ENCODE measurements at places on chromosomes 7 and 10.

DNA sequence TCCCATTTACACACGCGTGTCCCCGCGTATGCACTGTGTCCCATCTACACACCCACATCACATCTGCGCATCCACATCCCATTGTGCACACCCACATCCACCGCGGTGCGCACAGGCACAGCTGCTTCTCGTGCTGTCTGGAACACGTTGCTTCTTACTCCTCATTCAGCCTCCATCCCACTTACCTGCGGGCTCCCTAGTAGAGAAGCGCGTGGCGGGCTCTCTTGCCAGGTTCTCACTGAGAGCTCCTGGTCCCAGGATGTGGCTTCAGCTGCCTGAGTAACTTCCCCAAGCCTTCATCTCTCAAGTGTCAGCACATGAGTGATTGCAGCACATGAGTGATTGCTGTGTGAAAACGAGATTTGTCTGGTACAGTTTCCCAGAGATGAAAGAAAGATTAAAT lies 117.8 kb downstream of the TRRAP start:
- no peak for DNase-seq

DNA sequence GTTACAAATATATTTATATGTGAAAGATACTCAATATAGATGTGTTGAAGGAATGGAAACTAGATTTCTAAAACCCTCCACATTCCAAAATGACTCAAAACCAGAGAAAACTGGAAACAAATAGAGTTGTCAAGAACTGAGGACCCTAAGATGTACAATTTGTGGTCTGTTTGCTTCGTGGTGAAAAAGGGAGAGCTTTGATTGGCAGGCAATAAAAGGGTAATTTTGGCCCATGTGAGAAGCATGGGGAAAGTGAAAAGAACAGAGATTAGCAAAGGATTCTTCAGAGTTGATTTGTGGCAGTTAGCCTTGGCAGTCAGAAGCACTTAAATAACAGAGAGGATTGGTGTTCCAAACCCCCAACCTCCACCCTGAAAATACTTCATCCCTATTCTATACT lies 37.1 kb upstream of the DKK1 start:
- no peak for DNase-seq

GRCh38 chr7:108467391-108467790 lies 11.2 kb upstream of the NRCAM start:
- no peak for DNase-seq

DNA sequence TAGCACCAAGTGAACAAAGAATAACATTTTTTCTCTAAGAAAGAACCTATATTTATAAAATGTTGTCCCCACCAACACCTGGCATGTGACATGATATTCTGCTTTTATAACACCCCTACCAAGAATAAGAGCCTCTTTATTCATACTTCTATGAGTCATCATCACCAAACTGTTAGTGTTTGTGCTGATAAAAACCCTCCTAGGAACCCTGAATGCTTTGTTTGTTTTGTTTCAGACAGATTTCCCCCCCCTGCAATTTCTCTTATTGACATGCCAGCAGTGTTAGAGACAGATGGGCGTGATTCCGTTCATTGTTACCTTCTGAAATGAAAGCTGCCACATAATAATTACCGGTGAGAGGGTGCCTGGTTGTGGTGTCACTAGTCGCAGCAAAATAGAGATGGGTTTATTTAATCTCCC lies 651.1 kb downstream of the SORCS1 start:
- no peak for DNase-seq

GRCh38 chr10:22764639-22765038 lies 50.3 kb upstream of the PIP4K2A start:
- DNase-seq, result no peak

DNA sequence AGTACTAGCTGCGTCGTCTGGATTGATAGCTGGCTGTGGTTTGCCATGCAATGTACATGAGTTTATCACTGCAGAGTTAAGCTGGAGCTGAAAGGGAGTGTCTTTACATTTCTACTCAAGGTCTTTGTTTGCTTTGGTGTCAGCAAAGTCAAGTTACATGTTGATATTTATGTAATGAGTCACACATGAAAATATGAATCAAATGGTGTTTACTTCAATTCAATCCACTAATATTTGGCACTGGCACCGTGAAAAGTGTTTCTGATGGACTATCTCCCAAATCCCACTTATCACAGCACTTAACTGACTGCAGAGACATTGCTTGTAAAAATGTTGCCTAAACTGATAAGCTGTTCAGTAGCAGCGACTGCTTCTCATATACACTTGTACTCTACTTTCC lies 395.9 kb downstream of the TFEC start:
- no peak for DNase-seq

DNA sequence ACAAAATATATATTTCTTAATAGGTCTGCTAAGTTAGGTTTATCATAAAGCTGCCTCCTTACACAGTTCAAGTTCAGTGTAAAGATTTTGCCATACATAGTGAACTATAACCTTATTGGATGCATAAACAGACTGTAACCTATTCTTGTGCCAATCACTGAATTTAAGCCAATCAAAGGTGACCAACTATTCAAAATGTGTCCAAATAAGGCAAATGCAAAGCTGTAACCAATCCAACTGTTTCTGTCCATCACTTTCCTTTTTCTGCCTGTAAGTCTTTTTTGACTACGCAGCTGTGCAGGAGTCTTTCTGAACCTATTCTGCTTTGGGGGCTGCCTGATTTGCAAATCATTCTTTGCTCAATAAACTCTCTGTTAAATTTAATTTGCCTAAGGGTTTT lies 11.6 kb upstream of the DNMBP start:
- peak; percentile 32 for DNase-seq

- DNase-seq, result no peak
These were observed 412.1 kb upstream of the CELF2 start for GRCh38 chr10:10605551-10606081.

- no peak for DNase-seq
These were observed 7.0 kb downstream of the GSAP start for GRCh38 chr7:77409005-77409738.

- DNase-seq, result no peak
These were observed 115.1 kb downstream of the RAPGEF5 start for GRCh38 chr7:22241805-22242390.

DNA sequence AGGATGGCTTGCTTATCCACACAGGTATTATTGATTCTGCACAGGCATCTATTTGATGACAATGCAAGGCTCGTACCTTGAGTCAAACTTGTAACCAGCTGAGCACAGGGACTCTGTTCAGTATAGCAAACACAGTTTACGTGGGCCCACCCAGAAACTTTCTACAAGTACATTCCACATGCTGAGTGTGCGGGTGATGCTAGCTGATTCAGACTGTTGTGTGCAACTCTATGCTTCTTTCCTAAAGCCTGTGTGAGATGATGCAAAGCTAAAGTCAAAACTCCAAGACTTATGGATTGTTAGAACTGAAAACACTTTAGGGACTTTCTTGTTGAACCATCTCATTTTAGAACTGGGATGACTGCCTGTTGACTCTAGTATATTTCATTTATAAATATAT lies 21.5 kb upstream of the CALD1 start:
- DNase-seq, result no peak

DNA sequence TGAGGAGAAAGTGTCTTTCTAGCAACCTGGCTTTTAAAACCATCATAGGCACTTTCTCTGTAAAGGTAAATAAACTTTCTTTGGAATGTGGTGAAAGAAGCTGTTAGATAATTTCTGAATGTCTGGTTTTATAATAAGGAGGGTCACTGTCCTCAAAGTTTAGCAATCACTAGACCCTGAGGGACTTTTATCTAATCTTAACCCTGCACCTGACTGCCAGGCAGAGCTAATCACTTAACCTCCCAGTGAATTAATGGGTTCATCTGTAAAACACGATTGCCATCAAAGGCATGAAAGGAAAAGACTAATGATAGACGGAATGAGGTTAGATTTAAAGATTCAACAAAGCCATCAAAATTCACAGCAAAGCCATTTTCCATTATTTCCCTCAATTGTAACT lies 553.8 kb downstream of the GRM8 start:
- DNase-seq, result no peak

DNA sequence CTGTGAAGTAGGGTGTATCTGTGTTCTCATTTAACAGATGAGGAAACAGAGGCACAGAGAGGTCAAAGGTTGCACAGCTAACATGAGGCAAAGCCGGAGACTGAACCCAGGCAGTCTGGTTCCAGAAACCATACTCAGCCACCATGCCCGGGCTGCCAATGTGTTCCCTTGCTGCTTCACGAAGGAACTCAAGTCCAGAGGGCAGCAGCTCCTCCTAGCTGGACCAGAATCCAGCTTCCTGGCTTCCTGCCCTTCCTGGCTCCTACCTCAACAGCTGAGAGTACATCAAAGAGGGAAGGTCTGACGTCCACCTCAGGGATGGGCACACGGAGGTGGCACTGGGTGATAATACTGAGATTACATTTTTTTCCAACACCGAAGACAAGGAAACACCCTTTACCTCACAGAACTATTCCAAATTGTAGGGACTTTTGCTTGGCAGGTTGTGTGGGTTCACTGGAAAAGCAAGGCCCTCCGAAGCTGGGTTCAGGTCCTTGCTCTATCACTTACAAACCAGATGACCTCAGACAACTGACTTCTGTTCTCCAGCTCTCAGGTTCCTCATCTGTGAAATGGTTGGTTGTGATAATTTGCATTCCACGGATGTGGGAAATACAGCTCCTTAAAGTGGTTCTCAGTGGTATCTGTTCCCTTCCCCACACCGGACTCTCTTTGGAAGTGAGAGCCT lies 154.1 kb upstream of the ZMIZ1 start:
- DNase-seq, result no peak

DNA sequence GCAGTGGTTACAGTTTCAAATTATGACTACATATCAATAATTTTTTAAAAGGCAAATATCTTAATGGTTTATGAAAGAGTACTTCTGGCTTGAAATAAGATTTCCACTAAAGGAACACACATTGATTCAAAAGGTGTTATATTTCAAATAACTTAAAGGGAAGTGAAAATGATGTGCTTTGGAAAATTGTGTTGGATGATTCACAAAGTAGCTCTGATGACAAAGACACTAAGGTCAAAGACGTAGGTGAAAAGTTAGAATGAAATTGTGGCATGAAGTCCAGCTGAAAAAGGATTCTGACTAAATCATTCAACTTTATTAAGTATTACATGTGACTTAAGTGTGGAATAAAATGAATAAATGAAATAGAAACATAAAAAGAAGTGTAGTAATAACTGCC lies 20.8 kb upstream of the OR2A5 start:
- no peak for DNase-seq

DNA sequence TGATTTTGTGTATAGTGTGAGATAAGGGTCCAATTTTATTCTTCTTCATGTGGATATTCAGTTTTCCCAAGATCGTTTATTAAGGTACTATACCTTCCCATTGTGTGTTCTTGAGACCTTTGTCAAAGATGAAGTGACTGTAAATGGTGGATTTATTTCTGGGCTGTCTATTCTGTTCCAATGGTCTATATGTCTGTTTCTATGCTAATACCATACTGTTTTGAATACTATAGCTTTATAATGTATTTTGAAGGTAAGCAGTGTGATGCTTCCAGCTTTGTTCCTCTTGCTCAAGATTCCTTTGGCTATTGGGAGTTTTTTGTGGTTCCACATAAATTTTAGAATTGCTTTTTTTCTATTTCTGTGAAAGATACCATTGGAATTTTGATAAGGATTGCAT lies 8.7 kb upstream of the VWDE start:
- DNase-seq, result no peak

GRCh38 chr10:126212738-126213137 lies 175.5 kb downstream of the ADAM12 start:
- no peak for DNase-seq

All from NCI-H1694 (cell line).